ENCODE measurements at places on chromosomes 2 and 18.

GRCh38 chr2:217330647-217331046 lies 470.8 kb upstream of the TNP1 start:
- H3K27ac ChIP-seq, result no peak overlapping the region
- no peak for DNase-seq
- no peaks in the 10 kb centered on the region for H3K36me3 ChIP-seq
- peaks cover 28% of the 10 kb centered on the region for H3K4me1 ChIP-seq

DNA sequence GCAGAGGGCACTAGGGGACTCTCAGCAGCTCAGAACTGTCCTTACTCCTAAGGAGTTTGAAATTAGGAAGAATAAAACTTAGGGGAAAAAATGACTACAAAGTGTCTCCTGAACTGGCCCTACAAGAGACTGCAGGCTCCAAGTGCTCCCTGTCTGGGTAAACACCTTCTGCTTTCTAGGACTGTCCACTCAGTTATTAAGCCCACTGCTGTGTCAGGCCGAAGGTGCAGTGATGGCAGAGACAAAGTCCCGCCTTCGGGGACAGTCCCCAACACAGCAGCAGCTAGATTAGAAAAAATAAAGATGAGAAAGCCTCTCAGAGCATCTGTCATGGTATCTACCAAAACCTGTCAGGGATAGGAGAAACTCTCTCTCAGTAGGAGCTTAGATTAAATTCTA lies 28.3 kb downstream of the TWIST2 start:
- H3K4me3 ChIP-seq, result no peak overlapping the region
- no peak for DNase-seq
- H3K36me3 ChIP-seq, result no peaks in the 10 kb centered on the region
- H3K27ac ChIP-seq, result no peak overlapping the region

- no peaks in the 10 kb centered on the region for H3K36me3 ChIP-seq
- H3K4me1 ChIP-seq, result peaks cover 7% of the 10 kb centered on the region
- H3K27ac ChIP-seq, result no peak overlapping the region
- H3K27me3 ChIP-seq, result no peaks in the 10 kb centered on the region
- H3K4me3 ChIP-seq, result no peak overlapping the region
- DNase-seq, result no peak
These were observed 2.1 kb upstream of the TMEM131 start for GRCh38 chr2:97997784-97998392.

DNA sequence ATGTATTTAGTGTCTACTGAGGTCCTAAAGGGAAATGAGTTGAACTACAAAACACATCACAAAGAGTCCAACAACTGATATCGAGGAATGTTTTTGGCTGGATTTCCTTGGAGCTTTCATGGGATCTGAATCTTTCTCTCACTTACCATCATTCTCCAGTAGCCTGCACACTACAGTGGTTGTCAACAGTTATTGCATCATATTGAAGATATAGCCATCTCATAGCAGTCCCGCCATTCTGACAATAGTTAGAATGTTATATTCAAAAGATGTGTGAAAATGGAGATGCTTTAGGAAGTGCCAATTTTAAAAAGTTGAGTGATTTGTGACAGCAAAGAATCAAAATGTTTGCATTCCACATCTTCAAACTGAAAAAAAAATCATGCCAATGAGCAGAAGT lies 186.8 kb downstream of the DSC3 start:
- H3K27me3 ChIP-seq, result no peaks in the 10 kb centered on the region
- H3K36me3 ChIP-seq, result no peaks in the 10 kb centered on the region
- DNase-seq, result no peak
- H3K4me3 ChIP-seq, result no peak overlapping the region

DNA sequence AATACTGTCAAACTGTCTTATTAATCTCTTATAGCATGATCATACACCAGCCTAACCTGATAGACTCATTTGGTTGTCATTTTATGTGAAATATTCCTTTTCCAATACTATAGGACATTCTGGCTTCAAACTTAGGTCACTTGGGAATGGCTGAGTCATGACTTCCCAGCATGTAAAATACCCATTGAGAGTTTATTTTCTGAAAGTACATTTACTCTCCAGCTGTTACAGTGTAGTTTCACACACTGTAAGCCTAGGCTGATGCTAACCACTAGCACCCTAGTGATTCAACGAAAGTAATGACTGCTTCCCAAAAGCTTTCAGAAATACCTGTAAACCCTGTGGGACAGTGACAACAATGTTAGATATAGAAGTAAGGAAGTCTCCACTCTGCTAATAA lies 93.8 kb downstream of the FIGN start:
- peaks cover 12% of the 10 kb centered on the region for H3K4me1 ChIP-seq
- no peaks in the 10 kb centered on the region for H3K27me3 ChIP-seq
- no peak overlapping the region for H3K4me3 ChIP-seq
- DNase-seq, result no peak
- no peak overlapping the region for H3K27ac ChIP-seq
